Effector CD8-positive, alpha-beta T cell (primary cell): ENCODE measurements at places on chromosomes 2 and 18.

- DNase-seq, result no peak
Measured at GRCh38 chr2:38500283-38500634, 102.5 kb downstream of the HNRNPLL start.

DNA sequence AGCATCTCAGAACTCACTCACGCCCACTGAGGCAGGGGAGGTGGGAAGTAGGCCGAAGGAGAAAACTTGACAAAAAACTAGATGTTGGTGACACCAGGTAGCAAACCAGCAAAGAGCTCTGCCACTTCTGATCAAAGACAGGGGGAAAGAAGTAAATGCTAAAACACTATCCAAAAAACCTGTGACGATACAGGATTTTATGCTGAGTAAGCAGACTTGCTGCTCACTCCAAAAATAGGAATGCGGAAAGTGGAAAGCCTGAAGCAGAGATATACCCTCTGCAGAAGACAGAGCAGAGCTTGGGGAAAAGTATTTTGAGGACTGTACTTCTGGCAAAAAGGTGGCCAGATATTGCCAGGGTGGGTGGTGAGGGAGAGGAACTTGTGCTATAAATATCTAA, 73.3 kb upstream of the YPEL5 start:
- DNase-seq, result no peak

DNA sequence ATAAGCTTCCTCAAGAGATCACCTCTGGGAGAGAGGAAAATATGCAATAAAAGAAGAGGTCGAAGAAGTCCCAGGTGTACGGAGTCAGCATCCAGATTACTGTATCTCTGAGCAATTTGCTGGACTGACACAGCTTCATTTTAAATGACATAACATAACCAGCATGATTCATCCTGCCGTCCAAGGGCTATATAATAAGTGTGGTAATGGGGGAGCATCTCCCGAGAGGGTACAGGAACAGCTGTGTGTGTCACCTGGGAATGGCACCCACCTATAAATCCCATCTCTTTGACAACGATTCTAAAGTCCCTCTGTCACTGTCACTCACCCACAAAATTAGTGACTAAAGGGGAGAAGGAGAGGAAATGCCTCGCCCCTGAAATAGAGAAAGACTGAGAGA, 19.3 kb upstream of the FZD7 start:
- DNase-seq, result no peak

GRCh38 chr18:74533666-74534065, 634 bp upstream of the CNDP1 start:
- no peak for DNase-seq

GRCh38 chr2:27728081-27728858, 43.2 kb upstream of the MRPL33 start:
- no peak for DNase-seq

DNA sequence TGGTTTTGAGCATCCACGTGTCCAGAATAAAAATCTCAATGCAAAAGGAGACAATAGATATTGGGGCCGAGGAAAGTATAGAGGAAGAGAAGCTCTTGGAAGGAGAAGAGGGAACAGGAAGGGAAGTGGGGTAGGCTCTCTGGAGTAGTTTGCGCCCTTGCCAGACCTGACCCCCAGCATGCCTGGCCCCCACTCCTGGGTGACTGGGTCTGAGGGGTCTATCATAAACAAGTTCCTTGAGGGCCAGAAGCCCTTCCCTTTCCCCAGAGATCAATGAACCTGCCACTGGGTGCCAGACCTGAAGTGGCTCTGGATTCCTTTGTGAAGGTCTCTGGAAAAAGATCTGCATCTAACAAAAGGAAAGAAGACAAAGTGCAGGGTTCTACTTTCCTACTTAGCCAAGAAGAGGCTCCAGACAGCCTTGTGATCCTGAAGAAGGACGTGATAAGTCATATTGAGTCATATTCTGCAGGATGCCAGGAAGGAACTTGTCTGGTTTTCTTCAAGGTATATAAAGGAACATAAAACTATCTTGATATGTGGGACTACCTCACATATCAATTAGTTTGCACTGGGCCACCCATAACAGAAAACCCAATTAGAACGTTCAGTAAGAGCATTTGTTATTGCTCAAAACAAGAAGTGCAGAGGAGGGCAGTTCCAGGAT, 18.7 kb upstream of the ATOH8 start:
- no peak for DNase-seq

DNA sequence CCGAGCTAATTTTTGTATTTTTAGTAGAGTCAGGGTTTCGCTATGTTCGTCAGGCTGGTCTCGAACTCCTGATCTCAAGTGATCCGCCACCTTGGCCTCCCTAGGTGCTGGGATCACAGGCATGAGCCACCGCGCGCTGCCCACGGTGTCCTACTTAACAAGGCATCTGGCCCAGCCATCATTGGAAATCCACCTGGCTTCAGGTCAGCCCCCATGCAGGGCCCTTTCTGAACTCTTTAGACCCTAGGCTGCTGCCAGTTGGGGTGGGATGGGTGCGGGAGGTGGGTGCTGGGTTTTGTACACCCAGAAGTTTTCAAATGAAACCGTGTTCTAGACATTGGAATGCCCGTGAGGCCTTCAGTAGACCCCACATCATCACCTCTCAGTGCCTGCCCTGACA, 26.6 kb upstream of the NT5DC4 start:
- no peak for DNase-seq

DNA sequence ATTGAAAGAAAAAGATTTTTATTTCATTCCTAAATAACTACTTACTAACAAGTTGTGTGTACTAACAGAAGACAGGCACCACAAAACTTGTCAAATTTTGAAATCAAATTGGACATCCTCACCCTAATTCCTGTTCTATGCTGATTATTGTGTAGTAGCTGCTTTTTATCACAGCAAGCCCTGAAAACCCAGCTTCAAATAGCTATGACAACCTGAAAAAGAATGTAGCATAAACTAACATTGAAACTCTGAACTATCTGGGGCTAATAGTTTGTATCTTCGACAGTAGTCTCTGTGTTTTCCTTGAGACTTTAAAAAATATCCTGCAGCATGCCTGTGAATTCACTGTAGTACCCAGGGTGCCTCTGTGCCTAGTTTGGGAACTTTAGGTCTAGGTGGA, 122.6 kb downstream of the WDPCP start:
- no peak for DNase-seq

GRCh38 chr2:167534443-167534842, 646.2 kb downstream of the XIRP2 start:
- DNase-seq, result no peak

- DNase-seq, result no peak
Measured at GRCh38 chr18:63161032-63161760, 158.4 kb downstream of the BCL2 start.

DNA sequence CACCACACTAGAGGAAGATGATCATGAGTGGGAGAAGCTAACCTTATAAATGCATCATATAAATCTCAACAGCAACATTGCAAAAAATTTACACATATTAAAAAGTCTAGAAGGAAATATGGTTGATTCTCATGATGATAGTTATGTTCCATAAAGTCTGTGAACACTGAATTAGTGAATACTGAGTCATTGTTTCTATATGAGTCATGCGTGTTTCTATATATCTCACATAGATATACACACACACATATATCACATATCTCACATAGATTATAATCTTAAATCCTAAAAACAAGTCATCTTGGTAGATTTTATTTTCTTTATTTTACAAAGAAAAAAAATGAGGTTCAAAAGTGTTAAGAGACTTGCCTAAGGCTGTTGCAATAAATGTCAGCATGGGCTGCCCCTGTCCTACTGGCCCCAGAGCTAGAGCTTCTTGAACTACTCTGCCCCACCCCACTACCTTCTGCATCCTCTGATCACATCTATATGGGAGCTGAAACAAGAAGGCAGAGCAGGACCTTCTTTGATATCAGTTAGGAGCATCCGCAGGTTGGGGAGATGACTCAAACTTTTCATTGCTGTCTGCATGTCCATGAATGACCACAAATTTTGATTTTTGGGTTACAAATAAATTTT, 81.8 kb upstream of the ADAM23 start:
- no peak for DNase-seq

GRCh38 chr2:111957872-111958354, 59.5 kb downstream of the MERTK start:
- DNase-seq, result no peak

- no peak for DNase-seq
Measured at GRCh38 chr2:48600917-48601316, 16.7 kb upstream of the GTF2A1L start.

GRCh38 chr2:23426263-23426905, 41.4 kb downstream of the KLHL29 start:
- DNase-seq, result no peak

DNA sequence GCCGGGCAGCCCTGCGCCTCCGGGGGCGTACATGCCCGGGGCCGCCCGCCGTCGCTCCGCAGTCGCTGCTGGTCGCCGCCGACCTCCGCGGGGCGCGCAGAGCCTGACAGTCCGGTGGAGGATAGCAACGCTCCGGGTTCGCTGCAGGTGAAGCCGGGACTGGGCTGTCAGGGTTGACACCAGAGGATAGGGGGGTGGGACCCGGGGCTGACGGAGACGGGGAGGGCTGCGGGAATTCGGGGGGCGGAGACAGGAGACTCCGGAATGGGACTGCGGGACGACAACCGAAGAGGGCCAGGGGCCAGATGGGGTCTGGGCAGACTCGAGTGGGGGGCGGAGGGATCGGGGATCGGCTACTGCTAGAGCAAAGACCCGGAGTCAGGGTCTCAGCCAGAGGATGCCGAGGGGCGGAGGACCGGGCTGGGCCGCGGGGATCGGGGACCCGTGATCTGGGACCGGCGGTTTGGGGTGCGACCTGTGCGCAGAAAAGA, 403 bp downstream of the TMEM127 start:
- peak; percentile 43 for DNase-seq

- DNase-seq, result no peak
Measured at GRCh38 chr2:134244587-134244986, 9.3 kb upstream of the MGAT5 start.

DNA sequence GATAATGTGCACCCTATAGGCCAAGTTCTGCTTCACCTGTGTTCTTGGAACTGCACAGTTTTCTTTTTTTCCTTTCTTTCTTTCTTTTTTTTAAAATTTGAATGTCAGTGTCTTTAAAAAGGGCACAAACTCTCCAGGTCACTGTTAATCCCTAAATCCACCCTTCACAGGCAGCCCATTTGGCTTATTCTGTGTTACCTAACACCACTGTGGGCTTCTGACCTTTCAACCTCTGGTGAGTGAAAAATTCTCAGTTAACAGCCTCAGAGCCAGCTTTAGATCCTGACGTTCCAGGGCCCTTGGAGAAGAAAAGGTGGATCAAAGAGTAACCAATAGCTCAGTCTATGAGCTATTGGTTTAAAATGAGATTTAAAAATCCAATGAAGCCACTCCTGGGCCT, 6.8 kb upstream of the CETN1 start:
- no peak for DNase-seq

GRCh38 chr2:12417786-12418185, 298.9 kb upstream of the TRIB2 start:
- DNase-seq, result no peak

GRCh38 chr2:181058378-181059269, 78.2 kb downstream of the UBE2E3 start:
- no peak for DNase-seq

DNA sequence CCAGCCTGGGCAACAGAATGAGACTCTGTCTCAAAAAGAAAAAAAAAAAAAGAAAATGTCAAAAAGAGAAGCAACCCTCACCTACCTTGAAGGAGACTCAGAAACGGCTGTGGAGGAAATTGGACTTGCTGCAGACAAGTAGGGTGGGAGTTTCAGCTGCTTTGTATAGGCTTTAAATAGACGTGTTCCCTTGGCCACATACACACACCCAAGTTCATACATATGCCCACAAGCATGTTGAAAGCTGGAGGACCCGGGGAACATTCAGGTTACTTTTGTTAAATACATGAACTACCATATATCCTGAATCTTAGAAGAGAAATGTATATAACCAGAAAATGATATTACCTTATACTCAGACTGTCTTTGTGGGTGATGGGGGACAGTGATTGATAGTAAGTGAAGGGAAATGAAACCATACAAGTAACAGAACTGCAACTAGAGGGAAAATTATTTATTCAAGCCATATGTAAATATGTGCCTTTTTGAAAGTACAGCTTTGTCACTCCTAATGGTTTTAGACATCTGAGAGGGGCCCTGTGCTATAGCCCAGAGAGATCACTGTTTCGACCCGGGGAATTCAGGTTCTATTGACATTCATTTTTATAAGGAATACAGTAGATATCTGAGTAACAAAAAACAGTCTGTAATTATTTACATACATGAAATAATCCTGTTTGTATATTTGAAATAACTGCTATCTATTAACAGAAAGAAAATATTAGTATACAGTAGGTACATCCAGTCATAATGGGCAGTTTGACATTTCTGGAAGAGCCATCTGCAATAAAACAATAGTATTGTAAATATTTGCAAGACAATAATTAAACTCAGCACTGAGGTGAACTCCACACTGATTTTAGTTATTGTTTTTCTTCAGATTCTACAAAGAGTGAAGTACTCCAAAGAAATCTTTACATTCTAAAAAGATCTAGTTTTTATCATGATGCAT, 48.0 kb upstream of the TGIF1 start:
- no peak for DNase-seq

GRCh38 chr2:23621616-23622015, 236.6 kb downstream of the KLHL29 start:
- no peak for DNase-seq

GRCh38 chr2:23380562-23381065, 4.4 kb upstream of the KLHL29 start:
- DNase-seq, result no peak

GRCh38 chr2:25176138-25176537, 7.8 kb upstream of the POMC start:
- DNase-seq, result no peak
